ENCODE measurements at places on chromosomes 2 and 18.

DNA sequence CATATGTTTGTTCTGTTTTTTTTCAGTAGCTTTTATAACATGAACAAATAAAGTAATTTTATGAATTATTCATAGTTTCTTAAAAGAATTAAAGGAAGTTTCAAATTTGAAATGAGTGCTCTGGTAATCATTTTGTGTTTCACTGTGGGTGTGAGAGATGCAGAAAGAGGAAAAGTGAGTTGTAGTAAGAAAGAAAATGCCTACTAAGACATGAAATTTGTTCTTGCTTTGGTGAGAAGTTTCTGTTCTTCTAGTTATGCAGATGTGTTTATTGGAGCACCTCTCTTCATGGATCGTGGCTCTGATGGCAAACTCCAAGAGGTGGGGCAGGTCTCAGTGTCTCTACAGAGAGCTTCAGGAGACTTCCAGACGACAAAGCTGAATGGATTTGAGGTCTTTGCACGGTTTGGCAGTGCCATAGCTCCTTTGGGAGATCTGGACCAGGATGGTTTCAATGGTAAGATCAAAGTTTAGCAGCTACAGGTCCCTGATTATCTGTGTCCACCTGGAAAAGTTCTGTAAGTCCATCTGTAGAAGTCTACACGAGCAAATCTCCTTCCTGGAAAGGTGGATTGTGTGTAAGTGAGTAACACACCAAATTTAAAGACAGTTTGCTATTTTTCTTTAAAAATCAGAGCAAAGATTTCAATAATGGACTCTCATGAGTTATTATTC, 51.4 kb downstream of the ITGAV start:
- peak; percentile 38 for ATAC-seq

- ATAC-seq: no peak
Observed at GRCh38 chr2:46886268-46887027, 29.2 kb downstream of the MCFD2 start.

GRCh38 chr18:75223687-75224347, 13.2 kb downstream of the TSHZ1 start:
- ATAC-seq: no peak

GRCh38 chr2:177422271-177422670, 29.7 kb downstream of the AGPS start:
- ATAC-seq: no peak

DNA sequence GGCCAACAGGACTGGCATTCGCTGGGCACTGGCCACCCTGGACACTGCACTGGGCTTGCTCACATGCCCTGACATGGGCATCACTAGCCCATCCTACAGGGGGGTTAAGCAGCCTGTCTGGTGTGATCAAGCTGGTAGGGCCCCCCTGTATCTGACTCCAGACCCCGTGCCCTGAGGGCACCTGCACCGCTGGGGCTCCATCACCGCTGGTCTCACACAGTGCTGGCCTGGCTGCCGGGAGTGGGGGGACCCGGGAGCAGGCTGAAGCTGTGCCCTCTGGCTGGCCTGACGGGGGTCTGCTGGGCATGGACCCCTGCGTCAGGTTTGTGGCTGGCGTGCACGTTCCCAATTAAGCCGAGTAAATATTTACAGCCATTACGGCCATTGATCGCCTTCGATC, 32.3 kb downstream of the KCNIP3 start:
- no peak for ATAC-seq

GRCh38 chr18:33666915-33667314, 88.9 kb downstream of the ASXL3 start:
- ATAC-seq: no peak

DNA sequence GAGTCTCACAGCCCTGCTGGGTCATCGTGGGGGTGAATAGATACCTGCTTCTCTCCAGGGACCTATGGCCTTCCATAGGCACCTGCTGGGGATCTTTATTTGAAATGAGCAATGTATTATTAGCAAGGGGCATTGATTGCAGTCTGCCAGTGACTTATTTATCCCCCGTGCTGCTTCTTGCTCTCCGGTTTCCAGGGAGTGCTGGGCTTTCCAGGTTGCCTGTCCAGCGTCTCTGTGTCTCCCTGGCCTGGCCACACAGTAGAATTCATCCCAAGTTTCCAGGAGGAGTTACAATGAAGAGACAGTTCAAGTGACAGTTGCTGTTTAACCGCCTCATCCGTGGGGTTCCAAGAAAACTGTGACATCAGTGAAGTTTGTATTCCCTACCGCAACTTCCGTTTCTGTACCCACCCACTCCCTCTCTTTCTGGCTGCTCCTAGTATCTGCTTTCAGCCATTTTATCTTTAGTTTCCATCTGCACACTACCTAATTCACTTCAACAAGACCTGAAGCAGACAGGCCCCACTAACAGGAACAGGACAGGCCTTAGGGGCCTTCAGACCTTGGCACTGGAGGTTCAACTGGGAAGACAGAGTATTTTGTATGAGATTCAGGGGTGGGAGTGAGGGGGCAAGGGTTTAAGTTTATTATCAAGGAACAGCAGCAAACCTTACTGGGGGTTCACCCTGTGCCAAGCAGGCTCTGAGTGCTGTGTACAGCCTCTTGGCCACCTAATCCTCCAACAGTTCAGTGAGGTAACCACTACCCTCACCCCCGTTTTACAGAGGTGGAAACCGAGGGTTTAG, 134.8 kb downstream of the PRKCE start:
- ATAC-seq: peak; percentile 46

- no peak for ATAC-seq
Observed at GRCh38 chr18:55988537-55988936, 400.5 kb upstream of the TCF4 start.

DNA sequence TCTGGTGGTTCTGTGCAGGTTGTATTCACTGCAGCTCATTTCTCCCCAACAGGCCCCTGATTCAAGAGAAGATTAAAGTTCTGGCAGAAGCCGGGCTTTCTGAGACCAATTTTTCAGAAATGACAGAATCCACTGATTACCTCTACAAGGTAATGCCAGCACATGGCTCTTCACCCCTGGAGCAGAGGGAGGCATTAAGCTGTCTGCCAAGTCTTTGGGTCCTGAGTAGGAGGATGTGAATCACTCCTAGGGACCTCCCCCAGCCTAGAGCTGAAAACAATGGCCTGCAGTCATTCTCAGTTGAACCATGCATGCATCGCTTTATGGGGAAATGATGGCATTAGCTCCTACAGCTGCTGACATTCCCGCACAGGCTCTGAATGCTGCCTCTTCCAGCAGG, 20.5 kb upstream of the RPL37A start:
- peak; percentile 84 for ATAC-seq

- ATAC-seq: no peak
Observed at GRCh38 chr2:126399001-126399400, 257.0 kb upstream of the GYPC start.

DNA sequence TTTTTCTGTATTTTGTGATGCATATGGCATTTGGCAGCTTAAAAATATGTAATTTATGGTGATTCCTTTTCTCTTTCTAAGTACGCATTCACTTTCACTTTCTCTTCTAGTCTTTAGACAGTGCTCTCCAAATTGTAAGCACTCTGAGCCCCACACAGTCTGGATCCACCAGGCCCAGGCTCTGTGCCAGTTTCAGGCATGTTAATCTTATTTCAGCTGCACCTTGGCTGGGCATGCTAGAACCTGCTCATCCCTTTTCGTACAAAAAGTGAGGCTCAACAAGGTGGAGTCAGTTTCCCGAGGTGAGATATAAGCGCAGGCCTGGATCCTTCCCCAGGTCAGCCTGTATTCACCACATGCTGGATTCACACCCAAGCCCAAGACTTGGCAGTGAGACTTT, 203.9 kb downstream of the MTX2 start:
- no peak for ATAC-seq

DNA sequence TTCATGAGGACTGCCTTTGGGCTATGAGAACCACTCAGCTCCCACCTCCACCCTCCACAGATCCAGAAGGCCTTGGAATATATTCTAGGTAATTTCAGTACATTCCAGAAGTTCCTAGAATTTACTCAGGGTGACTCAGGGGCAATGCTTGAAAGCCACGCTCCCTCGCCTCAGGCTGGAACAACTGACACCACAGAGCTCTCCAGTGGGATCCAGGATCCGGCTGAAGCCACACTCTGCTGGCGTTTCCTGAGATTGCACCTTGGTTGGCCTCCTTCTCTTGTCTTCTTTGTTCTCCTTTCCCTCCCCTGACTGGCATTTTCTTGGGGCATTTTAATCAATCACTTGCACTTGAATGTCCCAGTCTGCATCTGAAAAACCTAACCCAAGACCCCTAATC, 92.6 kb upstream of the KCNE4 start:
- ATAC-seq: no peak

- no peak for ATAC-seq
Observed at GRCh38 chr2:127818794-127819425, 7.9 kb upstream of the WDR33 start.

DNA sequence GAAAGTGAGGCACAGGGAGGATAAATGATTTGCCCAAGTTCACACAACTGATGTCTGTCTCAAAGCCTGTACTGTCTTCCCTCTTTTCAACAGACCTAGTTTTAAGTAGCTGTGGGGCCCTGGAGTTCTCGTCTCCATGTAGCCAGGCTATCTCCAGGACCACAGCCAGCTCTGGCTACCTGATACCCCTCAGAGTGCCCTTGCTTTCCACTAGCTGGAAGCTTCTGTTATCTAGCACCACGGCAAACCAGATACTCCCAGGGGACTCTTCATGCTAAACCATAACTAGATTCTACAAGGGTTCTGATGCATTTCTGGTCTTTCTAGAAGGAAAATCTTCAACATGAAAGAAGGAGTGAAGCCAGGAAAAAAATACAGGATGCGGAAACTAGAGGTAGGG, 137.3 kb downstream of the GALNT14 start:
- no peak for ATAC-seq

DNA sequence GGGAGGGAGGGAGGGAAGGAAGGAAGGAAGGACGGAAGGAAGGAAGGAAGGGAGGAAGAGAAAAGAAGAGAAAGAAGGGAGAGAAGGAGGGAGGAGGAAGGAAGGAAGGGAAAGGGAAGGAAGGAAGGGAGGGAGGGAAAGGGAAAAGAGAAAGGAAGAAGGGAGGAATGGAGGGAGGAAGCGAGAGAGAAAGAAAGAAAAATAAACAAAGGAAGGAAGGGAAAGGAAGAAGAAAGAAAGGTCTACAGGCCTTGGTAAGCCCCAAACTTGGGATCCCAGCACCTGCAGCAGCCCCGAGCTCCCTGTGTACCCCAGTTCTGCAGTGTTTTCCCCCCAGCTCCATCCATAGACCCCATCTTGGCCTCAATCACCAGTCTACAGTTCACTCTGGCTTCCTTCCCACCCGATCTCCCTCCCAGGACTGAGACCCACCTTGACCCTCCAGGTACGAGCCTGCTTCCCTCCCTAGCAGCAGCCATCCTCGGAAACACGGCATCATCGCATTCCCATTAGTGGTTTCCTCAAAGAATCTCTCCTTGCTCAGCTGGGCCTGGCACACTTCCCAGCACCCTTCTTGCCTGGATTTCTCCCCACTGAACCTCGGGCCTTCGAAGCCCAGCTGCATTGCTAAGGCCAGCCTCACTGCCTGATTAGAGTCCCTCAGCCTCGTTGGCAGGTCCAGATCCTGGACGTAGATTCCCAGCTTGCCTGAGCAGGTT, 46.1 kb upstream of the SH3BP4 start:
- no peak for ATAC-seq

DNA sequence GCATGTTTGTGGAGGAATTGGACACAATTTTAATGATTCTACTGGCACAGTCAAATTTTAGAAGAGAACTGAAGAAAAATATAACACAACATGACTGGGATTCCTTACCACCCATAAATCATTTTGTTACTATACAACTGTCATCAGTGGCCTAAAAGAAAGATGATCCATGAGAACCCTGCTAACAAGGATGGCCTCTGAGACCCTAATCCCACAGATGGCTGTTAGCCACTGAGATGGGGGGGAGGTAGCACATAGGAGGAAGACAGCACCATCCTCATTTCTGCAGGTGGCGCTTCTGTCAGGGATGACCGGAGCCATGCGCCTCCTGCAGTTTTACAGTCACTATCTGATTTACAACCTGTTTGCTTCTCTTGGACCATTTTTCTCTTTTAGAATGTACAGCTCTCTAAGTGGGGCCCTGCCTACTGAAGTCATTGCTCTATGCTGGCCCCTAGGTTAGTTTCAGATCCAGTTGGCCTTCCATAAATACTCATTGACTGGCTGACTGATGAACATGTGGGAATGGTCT, 279.8 kb downstream of the NAPG start:
- ATAC-seq: no peak

- peak; percentile 62 for ATAC-seq
Observed at GRCh38 chr2:222819722-222820333, 41.0 kb upstream of the ACSL3 start.

DNA sequence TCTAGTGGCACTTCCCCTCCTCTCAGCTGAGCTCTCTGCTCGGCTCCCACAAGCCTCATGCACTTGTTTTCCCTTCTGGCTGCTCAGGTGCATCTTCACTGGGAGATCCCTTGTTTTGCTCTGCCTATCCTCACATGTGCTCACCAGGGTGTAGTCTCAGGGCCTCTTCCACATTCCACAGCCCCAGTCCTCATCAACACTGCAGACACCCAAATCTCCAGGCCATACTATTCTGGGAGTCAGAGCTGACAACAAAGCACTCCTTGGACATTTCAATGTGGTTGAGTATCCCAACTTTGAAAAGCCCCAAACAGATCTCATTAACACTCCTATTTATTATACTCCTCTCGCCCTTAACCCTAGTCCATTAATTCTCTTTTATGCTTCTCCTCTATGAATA, 71.3 kb downstream of the CCDC93 start:
- no peak for ATAC-seq

DNA sequence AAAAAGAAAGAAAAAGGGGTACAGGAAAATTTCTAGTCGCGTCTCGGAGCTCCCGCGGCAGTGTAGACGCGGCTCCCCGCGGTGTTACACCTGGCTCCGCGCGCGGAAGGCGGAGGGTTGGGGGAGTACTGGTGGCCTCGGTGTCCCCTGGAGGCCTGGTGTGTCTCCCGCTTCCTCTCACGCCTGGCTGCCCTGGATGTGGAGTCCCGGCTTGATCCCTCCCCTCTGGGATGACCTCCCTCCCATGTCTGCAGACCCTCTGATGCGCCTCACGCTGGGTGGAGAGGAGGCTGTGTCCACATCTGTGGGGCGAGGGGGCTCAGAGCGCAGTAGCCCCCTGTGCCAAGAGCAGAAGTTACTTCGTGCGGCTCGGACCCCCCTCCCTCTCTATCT, 1.2 kb downstream of the KIF5C start:
- peak; percentile 31 for ATAC-seq

- ATAC-seq: peak; percentile 96
Observed at GRCh38 chr2:206361407-206362045, 81.8 kb upstream of the ADAM23 start.

DNA sequence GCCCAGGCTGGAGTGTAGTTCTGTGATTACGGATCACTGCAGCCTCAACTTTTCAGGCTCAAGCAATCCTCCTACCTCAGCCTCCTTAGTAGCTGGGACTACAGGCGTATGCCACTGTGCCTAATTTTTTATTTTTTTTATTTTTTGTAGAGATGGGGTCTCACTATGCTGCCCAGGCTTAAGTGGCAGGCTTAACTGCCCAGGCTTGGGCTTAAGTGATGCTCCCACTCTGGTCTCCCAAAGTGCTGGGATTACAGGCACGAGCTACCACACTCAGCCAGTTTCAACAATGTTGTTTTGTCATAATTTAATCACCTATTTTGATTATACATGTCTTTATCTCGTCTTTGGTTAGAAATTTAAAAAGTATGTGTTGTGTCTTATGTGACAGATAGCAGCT, 18.2 kb downstream of the UGGT1 start:
- no peak for ATAC-seq
